ENCODE measurements at places on chromosomes 5 and 9. TPM values are rescaled to one million over a fixed set of nuclear protein-coding genes. Genes with fewer than 3 reads are reported as not detected.
A peak's percentile ranks its signal among the peaks of the same experiment; 100 is the strongest.

The C5orf15 gene
- total RNA-seq: 60.3 TPM

The PMPCA gene
- total RNA-seq: 46.9 TPM

The CENPP gene
- 12.0 TPM for total RNA-seq

DNA sequence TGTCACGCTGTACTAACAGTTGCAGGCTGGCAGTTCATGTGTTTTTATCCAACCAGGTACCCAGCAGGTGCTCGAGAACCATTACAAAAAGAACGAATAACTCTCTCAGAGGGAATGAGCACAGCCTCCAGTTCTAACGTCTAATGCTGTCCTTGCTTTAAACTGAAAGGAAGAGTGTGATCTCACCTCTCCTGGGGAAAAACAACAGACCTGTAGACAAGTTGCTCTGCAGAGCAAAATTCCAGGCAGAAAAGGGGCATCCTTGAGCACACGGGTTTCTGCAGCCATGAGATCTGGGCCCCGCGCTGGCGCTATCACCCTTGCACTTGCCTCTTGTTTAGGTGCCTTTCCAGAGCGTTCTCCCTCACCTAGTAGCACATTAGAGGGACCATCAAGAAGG, 92.5 kb upstream of the DNAH5 start:
- DNase-seq: peak; percentile 25

- DNase-seq: no peak
Observed at GRCh38 chr9:97908705-97909104, 13.6 kb downstream of the TRMO start.

DNA sequence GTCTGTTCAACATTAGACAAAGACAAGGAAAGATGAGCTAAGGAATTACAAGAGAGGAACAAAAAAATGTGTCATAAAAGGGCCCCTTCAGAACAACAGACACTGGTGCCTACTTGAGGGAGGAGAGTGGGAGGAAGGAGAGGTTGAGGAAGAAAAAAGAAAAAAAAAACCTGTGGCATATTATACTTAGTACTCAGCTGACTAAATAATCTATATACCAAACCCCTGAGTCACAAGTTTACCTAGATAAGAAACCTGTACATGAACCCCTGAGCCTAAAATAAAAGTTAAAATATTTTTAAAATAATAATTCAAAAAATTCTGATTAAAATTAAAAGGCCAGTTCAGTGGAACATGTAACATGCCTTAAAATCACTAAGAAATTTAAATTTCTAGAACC, 107.3 kb downstream of the MTREX start:
- DNase-seq: no peak

- peak; percentile 23 for DNase-seq
Observed at GRCh38 chr5:95035891-95036685, 248.8 kb downstream of the MCTP1 start.

GRCh38 chr5:116361979-116362577, 212.5 kb downstream of the SEMA6A start:
- no peak for DNase-seq

- no peak for DNase-seq
Observed at GRCh38 chr5:173648308-173648866, 31.9 kb upstream of the BOD1 start.

DNA sequence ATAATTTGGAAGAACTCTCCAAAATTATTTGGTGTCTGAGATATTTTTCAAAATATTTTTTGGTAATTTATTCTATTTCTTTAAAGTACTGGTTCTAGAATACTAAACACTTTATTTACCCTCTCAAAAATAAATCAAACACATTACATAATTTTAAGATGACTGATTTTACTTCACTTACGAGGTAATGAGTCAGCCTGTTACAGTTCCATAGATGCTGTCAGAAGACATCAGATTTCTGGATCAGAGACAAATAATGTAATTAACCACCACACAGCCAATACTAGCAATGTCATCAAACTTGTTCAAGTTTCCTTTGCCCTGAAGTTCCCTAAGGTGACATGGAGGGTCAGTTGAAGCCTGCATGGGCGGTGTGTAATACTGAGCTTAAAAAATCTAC, 106.1 kb upstream of the CDH9 start:
- peak; percentile 15 for DNase-seq

DNA sequence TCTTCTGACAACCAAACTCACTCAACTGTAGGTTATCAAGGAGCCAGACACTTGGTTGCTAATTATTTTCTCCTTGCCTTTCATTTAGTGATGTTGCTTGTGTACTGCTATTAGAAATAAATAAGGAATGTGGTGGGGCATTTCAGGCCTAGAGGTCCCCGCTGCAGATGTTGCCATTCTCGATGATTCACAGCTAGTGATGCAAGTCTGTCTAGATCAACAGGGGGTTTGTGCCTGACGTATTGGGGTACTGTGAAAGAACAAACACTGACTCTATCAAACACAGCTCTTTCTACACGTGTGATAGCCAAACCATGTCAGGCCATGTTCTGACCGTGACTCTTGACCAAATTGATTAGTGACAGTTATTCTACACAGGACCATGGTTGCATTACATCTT, 144.7 kb downstream of the OSTF1 start:
- peak; percentile 49 for DNase-seq
